ENCODE measurements at places on chromosomes 16 and 17.

GRCh38 chr16:4217204-4218131 lies 24.4 kb downstream of the SRL start:
- no peak for DNase-seq

- DNase-seq = no peak
Measured at GRCh38 chr16:35463358-35463757, 2003.9 kb downstream of the TP53TG3F start.

DNA sequence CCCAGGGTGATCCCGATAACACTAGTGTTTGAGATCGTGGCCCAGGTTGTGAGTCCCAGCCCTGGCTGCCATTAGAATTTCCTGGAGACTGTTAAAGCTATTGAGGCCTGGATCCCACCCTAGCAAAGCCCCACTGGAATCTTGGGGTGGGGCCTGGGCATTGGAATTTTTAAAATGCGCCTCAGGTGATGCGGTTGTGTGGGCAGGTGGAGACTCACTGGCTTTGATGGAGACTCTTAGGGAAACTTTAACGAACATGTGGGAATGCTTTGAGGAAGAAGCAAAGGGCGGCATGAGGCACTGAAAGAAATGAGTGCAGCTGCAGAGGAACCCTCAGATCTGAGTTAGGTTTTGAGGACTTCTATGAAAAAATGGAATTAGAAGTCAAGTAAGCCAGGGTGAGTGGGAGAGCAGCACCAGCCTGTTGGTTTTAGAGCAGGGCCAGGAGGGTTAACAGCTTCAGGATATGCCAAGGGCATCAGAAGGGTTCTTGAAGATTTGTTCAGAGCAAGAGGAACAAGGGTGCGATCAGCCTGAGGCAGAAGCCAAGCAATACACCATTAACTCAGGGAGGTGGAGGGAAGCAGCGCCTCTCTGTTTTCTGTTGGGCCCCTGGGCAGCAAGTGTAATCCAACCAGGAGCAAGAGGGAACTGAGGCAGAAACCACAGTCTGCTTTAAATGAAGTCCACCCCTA lies 42.5 kb downstream of the KSR1 start:
- DNase-seq = no peak

- DNase-seq = no peak
Measured at GRCh38 chr17:38741921-38742410, 6.2 kb downstream of the PCGF2 start.

- no peak for DNase-seq
Measured at GRCh38 chr17:81097943-81098308, 63.0 kb downstream of the BAIAP2 start.

- no peak for DNase-seq
Measured at GRCh38 chr17:43709210-43709609, 47.5 kb upstream of the MEOX1 start.

- no peak for DNase-seq
Measured at GRCh38 chr17:7550344-7550743, 1.5 kb downstream of the TNFSF12 start.

DNA sequence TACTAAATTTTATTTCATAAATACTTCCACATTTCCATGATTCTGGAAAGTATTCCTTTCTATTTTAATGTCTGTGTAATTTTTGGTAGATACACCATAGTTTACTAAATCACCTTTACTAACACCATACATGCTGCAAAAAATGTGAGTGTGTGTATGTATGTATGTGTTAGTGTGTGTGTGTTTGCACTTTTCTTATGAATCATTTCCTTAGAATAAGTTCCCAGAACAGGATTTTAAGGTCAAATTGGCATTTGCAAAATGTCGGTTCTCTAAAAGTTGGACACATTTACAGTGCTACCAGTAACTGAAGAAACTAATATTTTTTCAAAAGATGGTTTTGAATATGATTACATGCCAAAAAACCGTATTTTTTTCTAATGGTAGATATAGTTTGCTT lies 137.1 kb downstream of the CYB561 start:
- no peak for DNase-seq

- no peak for DNase-seq
Measured at GRCh38 chr17:36839256-36839655, 98.0 kb upstream of the LHX1 start.

GRCh38 chr16:64092271-64092670 lies 1029.6 kb downstream of the CDH11 start:
- no peak for DNase-seq

- no peak for DNase-seq
Measured at GRCh38 chr16:11173426-11173825, 82.6 kb downstream of the SOCS1 start.

DNA sequence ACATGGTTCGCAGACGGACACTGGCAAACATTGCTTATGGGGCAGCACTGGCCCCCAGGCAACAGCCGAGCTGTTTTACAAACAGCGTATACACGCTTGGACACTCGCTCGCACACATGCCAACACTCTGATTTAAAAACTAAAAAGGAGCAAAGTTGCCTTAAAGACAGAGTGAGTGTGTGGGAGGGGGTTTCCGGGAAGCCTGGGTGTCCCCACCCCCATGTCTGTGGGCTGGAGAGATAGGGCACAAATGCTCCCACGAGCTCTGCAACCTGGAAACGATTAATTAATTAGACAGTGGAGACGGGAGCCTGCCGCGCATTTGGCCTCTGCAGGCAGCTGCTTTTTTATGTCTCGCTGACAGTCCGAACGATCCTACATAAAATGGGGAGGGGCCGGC lies 107.9 kb upstream of the ZNF469 start:
- no peak for DNase-seq

GRCh38 chr17:39092692-39093230 lies 58.7 kb downstream of the PLXDC1 start:
- DNase-seq = peak; percentile 18

- DNase-seq = no peak
Measured at GRCh38 chr16:23125277-23125676, 24.0 kb downstream of the USP31 start.

DNA sequence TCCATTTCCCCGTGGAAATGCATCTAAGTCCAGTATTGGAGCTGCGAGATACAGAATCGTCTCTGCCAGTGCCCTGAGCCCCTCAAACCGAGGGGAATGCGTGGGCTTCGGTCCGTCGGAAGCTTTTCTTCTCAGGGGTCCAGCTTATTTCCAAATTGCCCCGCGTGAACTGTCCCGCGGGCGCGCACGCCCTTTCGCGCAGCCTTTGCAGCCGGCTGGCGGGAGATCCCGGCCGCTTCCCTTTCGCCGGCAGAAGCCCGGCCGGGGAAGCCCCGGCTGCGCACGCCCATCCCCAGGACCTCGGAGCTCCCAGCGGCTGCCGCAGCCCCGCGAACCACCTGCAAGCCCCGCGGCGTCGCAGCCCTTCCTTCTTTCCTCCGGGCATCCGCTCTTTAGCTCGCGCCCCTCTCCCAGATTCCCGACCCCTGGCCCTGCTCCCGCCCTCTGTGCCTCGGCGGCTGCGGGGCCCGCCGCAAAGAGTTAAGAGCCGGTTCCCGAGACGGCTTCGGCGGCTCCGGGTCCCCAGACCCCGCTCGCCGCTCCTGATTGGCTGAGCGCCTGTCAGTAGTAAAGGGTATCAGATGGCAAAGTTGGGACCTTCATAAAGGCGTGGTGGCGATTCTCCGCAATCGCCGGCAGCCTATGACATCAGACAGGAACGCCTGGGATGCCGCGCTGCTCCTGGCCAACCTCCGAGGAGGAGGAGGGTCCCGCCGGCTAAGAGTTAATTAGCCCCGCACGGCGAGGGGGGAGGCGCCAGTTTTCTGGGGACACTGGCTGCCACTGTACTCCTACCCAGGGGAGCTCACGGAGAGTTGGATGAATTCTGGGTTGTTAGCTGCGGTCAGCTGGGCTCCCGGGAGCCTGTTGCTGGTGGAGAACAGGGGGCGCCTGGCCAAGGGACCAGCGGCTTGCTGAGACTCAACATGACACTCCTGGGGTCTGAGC lies at the start of gene MYOCD:
Gene MYOCD, plus strand, starts transcription at position 628 of the 948 bp plus-strand sequence. Its CDS starts 299 bp downstream, at position 927.
- no peak for DNase-seq

GRCh38 chr17:44910231-44911106 lies 4.8 kb downstream of the GFAP start:
- DNase-seq = no peak

GRCh38 chr16:63530208-63530607 lies 1494.0 kb upstream of the CDH8 start:
- no peak for DNase-seq

GRCh38 chr17:82241183-82241925 lies 12.5 kb downstream of the SLC16A3 start:
- peak; percentile 54 for DNase-seq
